ENCODE measurements at places on chromosomes 11 and 22.

GRCh38 chr11:20388096-20389055 lies 860 bp downstream of the PRMT3 start:
- no peak for DNase-seq

DNA sequence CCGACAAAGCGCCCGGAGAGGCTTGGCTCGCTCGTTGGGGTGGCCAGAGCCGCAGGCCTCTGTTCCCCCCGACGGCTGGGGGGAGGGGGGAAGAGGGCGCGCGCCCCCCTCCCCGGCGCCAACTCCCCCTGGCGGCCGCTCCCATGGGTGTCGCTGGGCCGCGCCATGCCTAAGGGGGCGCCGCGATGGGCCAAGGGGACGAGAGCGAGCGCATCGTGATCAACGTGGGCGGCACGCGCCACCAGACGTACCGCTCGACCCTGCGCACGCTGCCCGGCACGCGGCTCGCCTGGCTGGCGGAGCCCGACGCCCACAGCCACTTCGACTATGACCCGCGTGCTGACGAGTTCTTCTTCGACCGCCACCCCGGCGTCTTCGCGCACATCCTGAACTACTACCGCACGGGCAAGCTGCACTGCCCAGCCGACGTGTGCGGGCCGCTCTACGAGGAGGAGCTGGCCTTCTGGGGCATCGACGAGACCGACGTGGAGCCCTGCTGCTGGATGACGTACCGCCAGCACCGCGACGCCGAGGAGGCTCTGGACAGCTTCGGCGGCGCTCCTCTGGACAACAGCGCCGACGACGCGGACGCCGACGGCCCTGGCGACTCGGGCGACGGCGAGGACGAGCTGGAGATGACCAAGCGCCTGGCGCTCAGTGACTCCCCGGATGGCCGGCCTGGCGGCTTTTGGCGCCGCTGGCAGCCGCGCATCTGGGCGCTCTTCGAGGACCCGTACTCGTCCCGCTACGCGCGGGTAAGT lies 1.4 kb downstream of the KCNC1 start:
- DNase-seq, result no peak

- DNase-seq, result no peak
These were observed 26.5 kb downstream of the RPL27A start for GRCh38 chr11:8709002-8709672.

DNA sequence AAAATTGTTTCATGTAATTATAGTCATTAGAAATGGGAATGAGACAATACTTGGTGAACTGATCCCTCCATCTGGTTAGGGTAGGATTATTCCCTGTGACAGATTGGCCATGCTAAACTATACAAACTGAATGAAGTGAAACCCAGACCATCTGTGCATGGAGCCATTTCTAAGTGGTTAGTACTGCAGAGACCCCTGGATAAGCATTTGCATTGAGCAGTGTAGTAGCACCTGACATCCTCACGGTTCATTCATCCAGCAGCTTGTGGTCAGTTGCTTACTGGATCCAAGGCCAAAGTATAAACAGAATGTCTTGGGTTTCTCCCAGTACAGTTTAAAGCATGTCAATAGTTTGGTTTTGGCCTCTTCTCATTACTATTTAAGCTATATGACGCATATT lies 93.8 kb upstream of the ARHGAP42 start:
- DNase-seq, result no peak

Data from activated CD4-positive, alpha-beta memory T cell treated with anti-CD3 and anti-CD28 coated beads for 36 hours (primary cell).